ENCODE measurements at places on chromosomes 12 and 14. TPM values are rescaled to one million over a fixed set of nuclear protein-coding genes. Genes with fewer than 3 reads are reported as not detected.

GRCh38 chr12:91986084-91986483 lies 159.6 kb downstream of the BTG1 start:
- no peak for DNase-seq
- H3K36me3 ChIP-seq, result no peaks in the 10 kb centered on the region
- no peak overlapping the region for H3K4me3 ChIP-seq
- H3K4me1 ChIP-seq, result peaks cover 4% of the 10 kb centered on the region

Gene CLEC7A
- total RNA-seq, result 2.9 TPM

DNA sequence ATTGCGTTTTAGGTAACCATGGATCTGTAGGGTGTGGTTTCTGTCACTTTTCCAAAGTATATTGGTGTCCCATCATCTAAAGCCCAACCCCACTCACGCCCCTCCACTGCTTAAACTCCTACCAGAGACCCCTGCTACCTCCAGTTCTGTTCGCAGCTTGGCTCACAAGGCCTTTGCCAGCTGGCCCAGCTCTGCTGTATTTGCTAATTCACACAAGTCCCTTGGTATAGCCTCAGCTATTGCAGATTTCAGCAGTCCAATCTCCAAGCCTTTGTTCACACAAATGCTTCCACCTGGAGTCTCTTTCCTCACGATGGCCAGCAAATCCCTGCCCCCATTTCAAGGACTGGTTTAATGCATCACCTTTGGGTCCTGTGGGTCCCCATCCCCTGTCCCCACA lies 24.2 kb downstream of the ISCA2 start:
- DNase-seq, result no peak
- H3K27me3 ChIP-seq, result no peaks in the 10 kb centered on the region
- no peaks in the 10 kb centered on the region for H3K36me3 ChIP-seq

Gene HOXC6
- not detected for total RNA-seq

Gene PTPRQ
- total RNA-seq, result under 0.01 TPM

GRCh38 chr12:54337854-54338650 lies 13.1 kb downstream of the COPZ1 start:
- no peak overlapping the region for H3K4me3 ChIP-seq
- H3K27me3 ChIP-seq, result no peaks in the 10 kb centered on the region
- peak overlapping the region; percentile 64 for H3K27ac ChIP-seq
- peaks cover 21% of the 10 kb centered on the region for H3K36me3 ChIP-seq
- DNase-seq, result no peak

DNA sequence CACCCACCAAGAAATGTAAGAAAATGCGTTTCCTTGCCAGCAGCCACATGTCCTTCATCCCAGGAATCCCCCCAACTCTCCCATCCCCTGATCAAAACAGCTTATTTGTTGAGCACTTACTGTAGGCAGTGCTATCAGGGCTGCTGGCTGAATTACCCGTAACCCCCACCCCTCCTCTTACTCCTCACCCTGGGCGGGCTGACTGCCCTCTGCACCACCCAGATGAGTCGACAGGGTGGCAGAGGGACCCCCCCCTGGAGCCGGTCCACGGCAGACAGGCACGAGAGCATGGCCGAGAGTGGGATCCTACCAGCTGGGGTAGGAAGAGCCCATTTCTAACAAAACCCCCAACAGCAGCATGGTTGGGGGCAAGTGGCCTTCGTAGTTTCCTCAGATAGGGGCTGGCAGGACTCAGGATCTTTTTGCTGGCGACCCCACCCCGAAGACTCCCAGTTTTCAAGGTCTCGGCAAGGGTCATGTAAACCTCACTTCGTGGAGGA lies 1.1 kb upstream of the RHOF start:
- H3K27ac ChIP-seq, result peak overlapping the region; percentile 100
- DNase-seq, result peak; percentile 46
- H3K36me3 ChIP-seq, result no peaks in the 10 kb centered on the region
- H3K4me3 ChIP-seq, result no peak overlapping the region

DNA sequence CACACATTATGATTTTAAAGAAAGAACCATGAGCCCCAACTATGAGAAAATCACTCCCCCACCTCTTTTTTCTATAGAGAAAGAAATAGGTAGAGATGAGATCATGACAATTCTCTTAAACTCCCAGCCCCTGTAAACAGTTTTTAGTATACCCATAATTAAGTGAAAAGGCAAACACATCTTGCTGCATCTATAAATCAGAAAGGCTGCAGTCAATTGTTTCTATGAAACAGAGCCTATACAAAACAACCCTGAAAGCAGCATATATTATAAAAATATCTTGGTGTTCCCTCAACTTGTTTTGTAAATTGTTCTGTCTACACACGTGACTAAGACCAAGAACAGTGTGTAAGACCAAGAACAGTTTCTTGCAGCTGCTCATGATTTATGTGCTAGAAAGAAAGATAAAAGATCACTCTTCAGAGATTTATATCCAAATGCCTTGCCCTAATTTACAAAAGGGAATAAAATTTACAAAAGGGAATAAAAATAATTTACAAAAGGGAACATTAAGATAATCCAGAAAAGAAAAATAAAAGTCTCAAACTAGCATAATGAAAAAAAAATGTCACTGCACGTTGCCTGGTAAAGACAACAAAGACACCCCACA lies 4.8 kb downstream of the KITLG start:
- peaks cover 3% of the 10 kb centered on the region for H3K4me1 ChIP-seq
- no peak for DNase-seq
- no peaks in the 10 kb centered on the region for H3K36me3 ChIP-seq
- no peaks in the 10 kb centered on the region for H3K27me3 ChIP-seq
- no peak overlapping the region for H3K4me3 ChIP-seq
- peak overlapping the region; percentile 86 for H3K27ac ChIP-seq

GRCh38 chr12:58981961-58982360 lies 61.7 kb upstream of the LRIG3 start:
- H3K36me3 ChIP-seq, result no peaks in the 10 kb centered on the region
- H3K4me1 ChIP-seq, result no peaks in the 10 kb centered on the region
- no peak overlapping the region for H3K27ac ChIP-seq
- H3K4me3 ChIP-seq, result no peak overlapping the region
- no peaks in the 10 kb centered on the region for H3K27me3 ChIP-seq

DNA sequence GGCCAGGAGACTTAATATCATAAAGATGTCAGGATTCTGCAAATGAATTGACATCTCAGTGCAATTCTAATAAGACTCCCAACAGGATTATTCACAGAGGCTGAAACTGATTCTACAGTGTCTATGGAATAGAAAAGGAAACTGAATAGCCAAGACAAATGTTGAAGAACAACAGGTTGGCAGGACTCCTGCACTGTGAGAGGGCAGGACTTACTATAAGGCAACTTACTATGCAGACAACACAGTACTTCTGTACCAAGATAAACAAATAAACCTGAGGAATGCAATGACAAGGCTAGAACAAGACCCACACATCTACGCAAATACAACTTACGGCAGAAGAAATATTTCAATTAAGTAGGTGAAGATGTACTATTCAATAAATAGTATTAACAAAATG lies 132.2 kb upstream of the FKBP4 start:
- no peak for DNase-seq
- H3K36me3 ChIP-seq, result no peaks in the 10 kb centered on the region
- H3K27ac ChIP-seq, result no peak overlapping the region
- no peaks in the 10 kb centered on the region for H3K27me3 ChIP-seq

Gene WNT5B
- 0.80 TPM for total RNA-seq

Gene NOVA1
- total RNA-seq, result 5.7 TPM

- H3K27me3 ChIP-seq, result peaks cover 37% of the 10 kb centered on the region
- peak; percentile 52 for DNase-seq
- peak overlapping the region; percentile 45 for H3K27ac ChIP-seq
- H3K4me1 ChIP-seq, result no peaks in the 10 kb centered on the region
Observed at GRCh38 chr12:56487448-56488040, 417 bp downstream of the GLS2 start.

DNA sequence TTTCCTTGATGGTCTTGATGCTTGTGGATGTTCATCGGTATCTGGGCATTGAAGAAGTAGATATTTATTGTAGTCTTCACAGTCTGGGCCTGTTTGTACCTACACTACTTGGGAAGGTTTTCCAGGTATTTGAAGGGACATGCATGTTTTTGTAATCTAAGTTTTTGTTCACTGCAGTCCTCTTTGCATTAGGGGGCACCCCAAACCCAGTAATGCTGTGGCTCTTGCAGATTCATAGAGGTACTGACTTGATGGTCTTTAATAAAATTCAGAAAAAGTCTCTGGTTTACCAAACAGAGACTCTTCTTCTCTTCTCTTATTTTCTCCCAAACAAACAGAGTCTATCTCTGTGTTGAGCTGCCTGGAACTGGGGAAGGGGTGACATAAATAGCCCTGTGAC lies 150.9 kb upstream of the SLC16A7 start:
- no peak overlapping the region for H3K27ac ChIP-seq
- DNase-seq, result no peak
- H3K36me3 ChIP-seq, result no peaks in the 10 kb centered on the region
- H3K4me3 ChIP-seq, result no peak overlapping the region
- H3K4me1 ChIP-seq, result no peaks in the 10 kb centered on the region

DNA sequence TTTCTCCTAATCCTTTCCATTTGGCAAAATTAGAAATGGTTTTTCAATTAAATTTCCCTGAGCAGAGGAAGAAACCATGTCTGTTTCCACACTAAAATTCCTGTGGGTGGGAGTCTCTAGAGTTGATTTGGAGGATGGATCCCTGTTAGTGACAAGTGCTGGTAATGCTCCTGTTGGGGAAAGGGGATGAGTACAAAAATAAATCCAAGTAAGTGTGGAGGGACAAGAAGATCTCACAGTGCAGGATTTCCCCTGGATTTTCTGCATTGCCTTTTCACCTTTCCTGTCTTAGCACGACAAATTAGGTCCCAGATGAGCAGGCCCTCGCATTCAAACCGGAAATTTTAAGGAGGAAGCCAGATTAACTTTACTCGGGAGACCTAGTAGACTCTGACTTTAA lies 107.5 kb downstream of the DAD1 start:
- no peak overlapping the region for H3K4me3 ChIP-seq
- peak overlapping the region; percentile 41 for H3K27ac ChIP-seq

GRCh38 chr12:50979369-50980052 lies 27.2 kb downstream of the HIGD1C start:
- no peak overlapping the region for H3K27ac ChIP-seq
- DNase-seq, result no peak
- no peaks in the 10 kb centered on the region for H3K36me3 ChIP-seq
- peaks cover 18% of the 10 kb centered on the region for H3K4me1 ChIP-seq

All from transverse colon (tissue), 4 donors.